H9 (cell line): ENCODE measurements at places on chromosomes 4 and X. TPM values are rescaled to one million over a fixed set of nuclear protein-coding genes. Genes with fewer than 3 reads are reported as not detected.

GRCh38 chrX:140480765-140481164, 24.1 kb downstream of the SOX3 start:
- H3K4me3 ChIP-seq, result no peak overlapping the region
- no peaks in the 10 kb centered on the region for H3K4me1 ChIP-seq
- no peak overlapping the region for H3K27ac ChIP-seq
- peaks cover 11% of the 10 kb centered on the region for H3K36me3 ChIP-seq

- no peaks in the 10 kb centered on the region for H3K27me3 ChIP-seq
- no peak overlapping the region for H3K27ac ChIP-seq
- peaks cover 2% of the 10 kb centered on the region; the same call in 1 of the 2 replicates for H3K4me1 ChIP-seq
- no peak overlapping the region for H3K4me3 ChIP-seq
- DNase-seq, result no peak
- H3K36me3 ChIP-seq, result no peaks in the 10 kb centered on the region
Observed at GRCh38 chr4:8079031-8079885, 79.4 kb downstream of the ABLIM2 start.

DNA sequence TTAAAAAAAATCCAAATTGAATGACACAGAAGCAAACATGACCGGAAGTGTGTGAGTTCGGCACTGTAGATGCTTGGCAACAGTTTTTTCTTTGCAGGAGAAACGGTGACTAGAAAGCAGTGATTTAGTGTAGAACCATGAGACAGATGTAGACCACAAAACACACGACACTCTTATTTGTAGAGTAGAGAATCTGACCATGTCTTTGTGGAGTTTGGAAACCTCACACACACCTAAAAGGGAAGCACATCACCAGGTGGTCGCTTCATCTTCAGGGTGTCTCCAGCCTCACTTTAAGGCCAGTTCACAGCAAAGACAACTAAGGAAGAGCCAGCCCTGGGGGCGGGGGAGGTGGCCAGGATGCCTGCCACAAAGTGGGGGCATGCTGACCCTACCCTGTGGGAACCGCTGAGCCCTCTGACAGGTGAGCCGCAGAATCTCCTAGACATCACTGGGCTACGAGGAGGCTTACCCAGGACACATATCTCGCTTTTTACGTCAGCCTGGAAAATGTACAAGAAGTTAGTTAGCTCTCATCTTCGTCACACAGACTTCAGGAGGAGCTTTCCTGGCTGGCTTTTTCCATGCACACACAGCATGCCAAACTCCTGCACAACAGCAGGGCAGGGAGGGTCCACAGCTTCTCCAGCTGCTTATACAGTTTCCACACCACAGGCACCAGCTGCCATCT, 64.4 kb upstream of the PDLIM3 start:
- no peak overlapping the region for H3K4me3 ChIP-seq
- H3K36me3 ChIP-seq, result no peaks in the 10 kb centered on the region
- H3K27ac ChIP-seq, result no peak overlapping the region
- no peak for DNase-seq

DNA sequence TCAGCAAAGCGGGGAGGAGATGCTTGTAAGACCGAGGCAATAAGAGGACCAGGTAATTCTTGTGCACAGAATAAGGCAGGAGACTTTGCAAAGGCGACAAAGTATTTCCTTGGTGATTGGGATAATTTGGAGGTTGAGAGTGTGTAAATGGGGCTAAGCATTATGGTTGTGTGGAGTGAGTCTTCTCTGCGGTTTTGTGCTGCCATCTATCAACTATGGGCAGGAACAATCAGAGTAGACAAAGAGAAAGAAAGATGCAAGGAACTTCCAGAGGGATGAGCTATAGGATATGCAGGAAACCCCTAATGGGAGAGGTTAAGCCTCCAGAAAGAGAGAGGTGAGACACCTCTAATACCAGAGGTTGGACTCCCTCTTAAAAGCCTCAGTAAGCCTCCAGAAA, 339.8 kb downstream of the PAPSS1 start:
- no peaks in the 10 kb centered on the region; the same call in 2 of the 3 replicates for H3K36me3 ChIP-seq
- no peaks in the 10 kb centered on the region for H3K4me1 ChIP-seq
- DNase-seq, result no peak
- H3K27ac ChIP-seq, result no peak overlapping the region

GRCh38 chr4:13496605-13497004, 12.5 kb upstream of the RAB28 start:
- no peaks in the 10 kb centered on the region for H3K27me3 ChIP-seq
- no peak overlapping the region for H3K27ac ChIP-seq
- H3K4me1 ChIP-seq, result no peaks in the 10 kb centered on the region
- no peak overlapping the region for H3K4me3 ChIP-seq

DNA sequence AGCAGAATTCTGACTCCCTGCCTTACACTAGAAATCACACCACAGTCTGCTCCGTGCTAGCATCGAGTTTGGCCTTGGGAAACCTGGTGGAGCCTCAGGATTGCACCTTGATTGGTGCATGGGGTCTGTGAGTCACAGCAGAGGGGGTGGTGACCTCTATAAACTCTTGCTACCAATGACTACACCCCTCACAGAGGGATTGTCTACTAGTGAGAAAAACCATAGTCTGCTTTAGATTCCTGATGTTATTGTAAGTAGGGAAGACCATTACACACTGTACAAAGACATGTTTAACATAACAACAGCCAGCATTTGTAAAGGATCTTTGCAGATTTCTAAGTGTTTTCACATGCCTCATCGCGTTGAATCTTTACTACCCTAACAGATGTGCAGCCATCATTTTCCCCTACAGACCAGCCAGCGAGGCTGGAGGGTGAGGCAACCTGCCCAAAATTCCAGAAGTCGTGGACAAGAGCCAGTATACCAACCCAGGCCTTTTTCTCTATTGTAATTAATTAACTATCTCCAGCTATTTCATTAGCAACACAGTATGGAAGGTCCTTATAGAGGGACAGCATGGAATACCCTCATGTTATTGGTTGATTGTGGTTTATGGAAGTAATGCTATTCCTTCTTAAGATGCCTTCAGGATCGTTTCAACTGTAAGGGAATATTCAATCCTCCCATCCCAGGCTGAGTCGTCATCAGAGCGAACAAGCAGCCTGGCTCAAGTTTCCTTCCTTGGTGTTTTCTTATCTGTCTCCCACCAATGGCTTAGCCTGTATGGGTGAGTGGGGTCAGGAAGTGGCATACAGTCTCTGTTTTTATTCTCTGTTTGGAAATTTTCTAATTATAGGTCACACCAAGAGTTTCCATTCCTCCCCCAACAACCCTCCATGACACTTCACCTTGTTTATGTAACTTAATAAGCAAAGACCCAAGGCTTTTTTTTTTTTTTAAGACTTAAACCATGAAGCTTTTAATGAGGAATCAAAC, 55.9 kb upstream of the KDR start:
- no peak overlapping the region for H3K27ac ChIP-seq
- DNase-seq, result no peak
- H3K36me3 ChIP-seq, result peaks cover 7% of the 10 kb centered on the region; the same call in 1 of the 2 replicates
- no peaks in the 10 kb centered on the region for H3K27me3 ChIP-seq
- H3K4me1 ChIP-seq, result peaks cover 25% of the 10 kb centered on the region

DNA sequence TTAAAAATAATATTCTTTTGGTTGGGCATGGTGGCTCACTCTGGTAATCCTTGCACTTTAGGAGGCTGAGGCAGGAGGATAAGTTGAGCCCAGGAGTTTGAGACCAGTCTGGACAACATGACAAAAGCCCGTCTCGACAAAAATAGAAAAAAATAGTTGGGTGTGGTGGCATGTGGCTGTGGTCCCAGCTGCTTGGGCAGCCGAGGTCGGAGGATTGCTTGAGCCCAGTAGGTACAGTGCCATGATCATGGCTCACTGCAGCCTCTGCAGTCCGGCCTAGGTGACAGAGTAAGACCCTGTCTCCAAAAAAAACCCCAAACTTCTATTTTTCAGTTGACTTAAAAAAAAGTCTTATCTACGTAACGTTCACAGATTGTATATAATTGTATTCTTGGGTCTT, 23.9 kb downstream of the UBE2K start:
- H3K36me3 ChIP-seq, result peaks cover 29% of the 10 kb centered on the region
- no peaks in the 10 kb centered on the region; the same call in 1 of the 2 replicates for H3K4me1 ChIP-seq
- no peak for DNase-seq
- H3K27ac ChIP-seq, result no peak overlapping the region
- H3K27me3 ChIP-seq, result no peaks in the 10 kb centered on the region

DNA sequence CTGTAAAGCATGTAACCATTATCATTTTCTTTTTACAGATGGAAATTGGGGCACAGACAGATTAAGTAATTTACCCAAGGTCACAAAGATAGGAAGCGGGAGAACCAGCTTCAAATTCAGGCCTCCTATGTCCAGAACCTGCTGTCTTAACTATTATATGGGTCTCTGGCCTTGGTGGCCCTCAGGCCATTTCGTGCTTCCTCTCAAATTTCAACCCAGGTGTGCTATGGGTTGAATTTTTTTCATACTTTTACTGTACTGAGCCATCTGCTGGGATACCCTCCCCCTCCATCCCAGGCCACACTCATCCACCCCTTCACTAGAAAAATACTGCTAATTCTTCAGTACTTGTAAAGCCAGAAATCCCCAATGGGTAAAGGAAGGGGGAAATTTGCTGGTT, 42.3 kb downstream of the KLF3 start:
- H3K27me3 ChIP-seq, result no peaks in the 10 kb centered on the region
- no peaks in the 10 kb centered on the region for H3K36me3 ChIP-seq
- no peak overlapping the region for H3K4me3 ChIP-seq

DNA sequence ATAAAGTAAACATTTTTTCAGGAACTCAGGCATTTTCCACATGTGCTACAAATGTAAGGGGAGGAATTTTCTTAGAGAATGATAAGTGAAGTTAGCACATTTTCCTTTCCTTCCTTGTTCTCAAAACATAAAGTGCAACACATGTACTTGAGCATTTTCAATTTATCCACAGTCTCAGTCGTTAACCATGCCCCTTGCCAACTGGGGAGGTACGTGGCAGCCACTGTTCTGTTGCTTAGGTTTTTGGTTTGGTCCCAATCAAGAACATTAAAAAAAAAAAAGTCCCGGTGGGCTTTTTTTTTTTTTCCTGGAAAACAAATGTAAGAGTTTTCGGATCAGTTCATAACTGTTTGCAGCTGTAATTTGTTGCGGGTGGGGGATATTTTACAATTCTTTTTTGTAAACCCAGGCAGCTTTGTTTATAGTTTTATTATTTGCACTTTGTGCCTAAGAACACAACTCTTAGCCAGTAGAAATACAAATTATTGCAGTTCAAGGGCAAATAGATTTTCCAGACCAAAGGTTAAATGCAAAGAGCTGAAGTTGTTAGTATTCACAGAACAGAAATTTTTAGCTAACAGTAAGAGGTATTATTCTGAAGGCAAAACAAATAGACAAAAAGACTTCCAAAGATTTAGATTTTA, 112.1 kb upstream of the NAP1L5 start:
- no peaks in the 10 kb centered on the region for H3K4me1 ChIP-seq
- no peak for DNase-seq
- no peak overlapping the region for H3K27ac ChIP-seq
- no peak overlapping the region for H3K4me3 ChIP-seq
- H3K36me3 ChIP-seq, result no peaks in the 10 kb centered on the region
- H3K27me3 ChIP-seq, result no peaks in the 10 kb centered on the region

FBXW7 gene
- total RNA-seq, result 27.1 and 29.5 TPM in 2 replicates
